Activated naive CD8-positive, alpha-beta T cell treated with anti-CD3 and anti-CD28 coated beads for 36 hours (primary cell): ENCODE measurements at places on chromosomes 13 and 19. TPM values are rescaled to one million over a fixed set of nuclear protein-coding genes. Genes with fewer than 3 reads are reported as not detected.

CEACAM5 gene
- total RNA-seq = not detected

IGFL3 gene
- total RNA-seq = not detected

FPR3 gene
- not detected for total RNA-seq

DNA sequence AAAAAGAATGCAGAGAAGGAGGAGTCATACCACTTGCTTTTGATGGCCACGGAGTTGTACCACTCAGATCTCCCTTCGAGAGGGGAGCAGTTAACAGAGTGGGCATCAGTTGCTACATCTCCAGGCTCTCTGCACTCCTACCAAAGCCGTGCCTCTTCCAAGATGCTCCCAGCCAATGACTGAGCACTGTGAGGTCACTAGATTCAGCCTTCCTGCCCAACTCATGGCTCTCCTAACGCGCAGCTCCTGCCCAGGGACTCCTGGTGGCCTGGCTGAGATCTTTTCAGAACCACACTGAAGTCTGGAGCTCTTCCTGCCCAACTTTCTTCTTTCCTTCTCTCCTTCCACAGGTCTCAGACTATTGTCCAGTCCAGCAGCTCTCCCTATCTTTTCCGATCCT, 66.7 kb downstream of the LHFPL6 start:
- DNase-seq = no peak

- DNase-seq = no peak
Observed at GRCh38 chr19:54521022-54521859, 18.6 kb downstream of the LAIR2 start.

- no peak for DNase-seq
Observed at GRCh38 chr19:1584500-1585242, 8.0 kb downstream of the MBD3 start.

DNA sequence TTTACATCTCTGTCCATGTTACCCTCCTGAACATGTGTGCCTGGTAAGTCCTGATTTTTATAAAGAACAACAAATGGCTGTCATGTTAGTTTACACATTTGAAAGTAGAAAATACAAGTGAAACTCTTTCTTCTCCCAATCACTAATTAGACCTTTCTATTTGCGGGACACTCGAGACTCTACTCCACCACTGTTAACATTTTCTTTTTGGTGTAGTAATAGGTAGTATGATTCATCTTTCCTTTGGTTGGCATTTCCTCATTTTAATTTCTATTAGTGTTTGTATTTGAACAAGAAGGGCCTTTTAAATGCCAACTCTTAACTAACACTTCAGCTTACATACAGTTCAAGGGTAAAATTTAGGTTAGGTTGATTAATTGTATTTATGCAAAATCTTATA, 371.1 kb downstream of the PCDH9 start:
- DNase-seq = no peak

DNA sequence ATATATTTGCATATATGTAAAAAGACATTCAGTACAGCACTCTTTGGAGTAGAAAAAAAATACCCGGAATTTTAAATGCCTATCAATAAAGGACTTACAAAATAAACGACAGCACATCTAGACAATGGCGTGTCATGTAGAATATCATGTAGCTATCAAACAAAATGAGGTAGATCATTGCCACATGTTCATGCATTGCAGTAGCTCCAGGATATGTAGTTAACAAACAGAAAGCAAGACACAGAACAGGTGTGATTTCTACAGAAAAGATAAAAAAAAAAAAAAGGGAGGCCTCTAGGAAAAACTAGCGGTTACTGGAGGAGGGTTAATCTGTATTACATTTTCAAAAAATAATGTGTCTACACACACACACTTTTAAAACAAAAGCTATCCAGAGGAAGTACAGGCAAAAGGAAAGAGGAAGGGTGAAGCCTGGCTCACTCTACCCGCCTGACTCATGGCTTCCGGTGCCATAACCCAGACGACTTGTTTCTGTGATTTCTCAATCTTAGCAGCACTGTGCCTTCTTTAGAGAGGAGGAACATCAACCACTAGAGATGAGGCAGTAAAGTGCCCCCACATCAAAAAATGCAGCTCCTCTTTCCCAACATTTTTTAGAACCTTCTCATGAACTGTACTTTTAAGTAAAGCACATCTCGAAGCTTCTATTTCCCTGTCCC, 6.9 kb downstream of the KCTD12 start:
- DNase-seq = peak; percentile 59

GRCh38 chr19:31529121-31529520, 179.9 kb upstream of the TSHZ3 start:
- no peak for DNase-seq

GRCh38 chr13:35554972-35555623, 78.6 kb upstream of the MAB21L1 start:
- no peak for DNase-seq

GRCh38 chr13:71587817-71588216, 279.2 kb downstream of the DACH1 start:
- no peak for DNase-seq

DNA sequence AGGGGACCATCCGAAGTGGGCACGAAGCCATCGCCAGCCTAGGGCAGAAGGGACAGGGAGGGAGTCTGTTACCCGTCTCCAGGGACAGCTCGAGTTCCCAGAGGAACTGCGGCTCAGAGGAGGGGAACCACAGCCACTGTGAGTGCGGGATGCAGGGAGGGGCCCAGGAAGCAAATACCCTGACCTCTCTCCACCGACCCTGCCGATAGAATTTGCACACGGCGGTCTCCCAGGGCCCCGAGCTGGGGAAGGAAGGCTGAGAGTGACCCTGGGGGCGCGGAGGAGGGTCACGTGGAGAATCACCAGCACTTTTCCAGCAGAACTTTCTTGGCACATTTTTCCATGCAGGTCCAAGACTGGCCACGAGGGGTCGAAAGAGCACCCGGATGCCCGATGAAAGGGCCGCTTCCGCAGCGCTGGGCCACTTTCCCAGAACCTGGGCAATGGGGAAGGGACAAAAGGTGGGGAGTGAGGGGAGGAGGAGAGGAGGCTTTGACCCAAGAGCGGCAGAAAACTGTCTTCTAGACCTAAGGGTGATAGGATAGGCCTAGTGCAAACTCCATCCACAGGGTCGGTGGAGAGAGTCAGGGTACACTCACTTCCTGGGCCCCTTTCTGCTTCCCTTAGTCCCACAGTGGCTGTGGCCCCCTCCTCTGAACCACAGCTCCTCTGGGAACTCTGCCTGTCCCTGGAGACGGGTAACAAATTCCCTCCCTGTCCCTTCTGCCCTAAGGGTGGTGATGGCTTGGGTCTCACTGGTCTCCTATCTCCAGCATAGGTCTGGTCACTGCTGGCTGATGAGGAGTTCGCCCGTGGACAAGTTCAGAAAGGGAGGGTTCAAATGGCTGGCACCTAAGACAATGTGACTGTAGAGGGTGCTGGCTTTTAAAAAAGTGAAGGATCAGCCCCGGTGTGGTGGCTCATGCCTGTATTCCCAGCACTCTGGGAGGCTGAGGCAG, 5.3 kb upstream of the GPR4 start:
- no peak for DNase-seq

DNA sequence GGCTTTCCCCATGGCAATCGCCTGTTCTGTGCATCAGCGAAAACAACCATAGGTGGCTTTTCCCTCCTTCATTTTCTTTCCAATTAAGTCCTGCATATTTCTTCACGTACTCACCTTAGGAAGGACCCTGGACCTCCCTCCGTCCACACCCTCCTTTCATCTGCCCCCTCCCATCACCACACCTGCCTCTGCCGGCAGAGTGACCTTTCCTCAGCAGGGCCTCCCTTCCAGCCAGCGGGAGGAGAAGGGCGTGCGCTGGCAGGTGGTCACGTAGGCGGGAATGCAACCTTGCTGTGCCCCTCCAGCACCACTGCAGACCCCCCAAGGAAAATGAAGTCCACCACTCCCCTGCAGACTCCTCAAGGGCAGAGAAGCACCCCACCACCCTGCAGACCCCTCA, 61.1 kb downstream of the GSX1 start:
- no peak for DNase-seq
